ENCODE measurements at places on chromosomes 11 and 22.

DNA sequence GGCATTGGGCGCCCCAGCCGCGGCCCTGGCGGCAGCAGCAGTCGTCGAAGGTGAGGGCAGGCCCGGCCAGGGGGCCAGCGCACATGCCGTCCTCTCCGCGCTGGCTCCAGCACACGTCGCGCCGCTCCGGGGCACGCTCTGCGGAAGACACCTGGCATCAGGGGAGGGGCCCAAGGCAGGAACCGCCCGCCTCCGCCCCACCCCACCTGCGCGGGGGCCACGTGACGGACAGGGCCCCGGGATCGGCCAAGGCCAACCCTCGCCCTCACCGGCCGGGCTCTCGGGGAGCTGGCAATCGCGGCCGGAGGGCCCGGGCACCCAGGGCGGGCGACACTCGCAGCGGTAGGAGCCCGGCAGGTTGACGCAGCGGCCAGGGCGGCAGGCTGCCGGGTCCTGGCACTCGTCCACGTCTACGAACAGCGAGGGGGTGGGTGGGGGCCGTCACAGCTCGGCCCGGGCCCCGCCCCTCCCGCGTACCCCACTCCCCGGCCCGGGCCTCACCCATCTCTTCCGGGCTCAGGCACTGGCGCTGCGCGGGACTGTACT, 14.9 kb downstream of the SCYL1 start:
- no peak for DNase-seq

DNA sequence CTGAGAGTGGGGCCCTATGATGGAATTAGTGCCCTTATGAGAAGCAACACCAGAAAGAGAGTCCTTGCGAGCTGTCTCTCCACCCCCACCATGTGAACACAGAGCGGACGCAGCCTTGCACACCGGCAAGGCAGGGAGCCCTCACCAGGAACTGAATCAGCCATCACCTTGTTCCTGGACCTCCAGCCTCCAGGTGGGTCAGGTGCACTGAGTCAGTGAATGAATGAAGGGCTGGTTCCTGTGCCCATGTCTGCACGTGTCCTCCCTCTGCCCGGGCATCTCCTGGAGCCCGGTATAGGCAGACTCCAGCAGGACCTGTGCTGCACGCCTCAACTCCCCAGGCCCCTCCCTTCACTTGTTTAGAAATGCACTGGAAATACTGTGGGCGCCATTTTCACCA, 54.9 kb downstream of the LINC01488 start:
- DNase-seq: no peak

DNA sequence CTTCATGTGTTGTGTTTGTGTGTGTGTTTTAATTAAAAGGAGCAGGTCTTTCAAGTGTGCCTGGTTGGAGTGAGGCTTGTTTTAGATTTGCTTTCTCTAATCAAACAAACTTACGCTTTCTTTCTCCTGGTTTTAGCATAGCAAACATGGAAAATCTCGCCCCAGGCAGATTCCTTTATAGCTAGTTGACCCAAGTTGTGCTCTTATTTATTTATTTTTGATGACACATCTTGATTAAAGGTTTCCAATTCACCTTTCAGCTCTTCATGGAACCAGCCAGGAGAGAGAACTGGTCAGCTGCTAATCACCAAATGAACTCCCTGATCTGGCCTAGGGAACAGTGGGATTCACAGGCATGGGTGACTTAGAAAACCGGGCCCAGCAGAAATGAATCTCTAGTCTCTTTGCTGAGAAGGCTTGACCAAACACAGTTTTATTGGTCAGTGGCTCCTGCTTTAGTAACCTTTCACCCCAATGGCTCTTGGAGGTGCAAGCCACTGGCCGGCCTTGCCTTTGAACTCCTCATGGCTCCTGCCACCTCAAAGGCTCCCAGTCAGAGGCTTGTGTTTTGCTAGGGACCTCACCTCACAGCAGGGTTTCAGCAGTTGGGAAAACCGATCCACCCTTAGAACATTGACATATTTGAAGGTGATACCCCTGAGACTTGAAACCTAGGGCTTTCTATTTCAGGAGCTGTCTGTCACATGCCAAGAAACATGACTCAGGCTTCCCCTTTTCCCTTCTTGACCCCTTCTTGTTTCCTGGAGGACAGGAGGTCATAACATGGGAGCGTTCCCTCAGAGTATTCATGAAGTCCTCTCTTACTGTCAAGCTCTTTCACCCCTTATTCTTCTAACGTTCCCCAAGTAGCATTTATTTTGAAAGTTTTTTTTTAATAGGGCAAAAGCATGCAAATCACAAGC, 48.8 kb downstream of the EXT2 start:
- DNase-seq: no peak

DNA sequence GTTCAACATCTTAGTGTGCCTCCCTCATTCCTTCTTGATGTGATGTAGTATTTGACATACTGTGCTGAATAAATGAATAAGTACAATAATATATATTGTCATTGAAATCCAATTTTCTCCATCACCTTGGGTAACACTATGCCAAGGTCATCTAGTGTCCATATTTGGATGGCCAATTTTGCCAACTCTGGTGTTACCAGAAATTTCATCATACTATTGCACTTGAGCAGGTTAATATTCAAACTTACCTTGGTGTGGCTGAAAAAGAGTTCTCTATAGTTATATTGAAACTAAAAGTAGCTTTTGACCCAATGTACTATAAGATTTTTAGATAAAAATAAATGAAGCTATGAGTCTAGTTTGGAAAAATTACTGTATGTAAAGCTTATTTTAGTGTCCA, 98.2 kb upstream of the SLC6A5 start:
- no peak for DNase-seq

DNA sequence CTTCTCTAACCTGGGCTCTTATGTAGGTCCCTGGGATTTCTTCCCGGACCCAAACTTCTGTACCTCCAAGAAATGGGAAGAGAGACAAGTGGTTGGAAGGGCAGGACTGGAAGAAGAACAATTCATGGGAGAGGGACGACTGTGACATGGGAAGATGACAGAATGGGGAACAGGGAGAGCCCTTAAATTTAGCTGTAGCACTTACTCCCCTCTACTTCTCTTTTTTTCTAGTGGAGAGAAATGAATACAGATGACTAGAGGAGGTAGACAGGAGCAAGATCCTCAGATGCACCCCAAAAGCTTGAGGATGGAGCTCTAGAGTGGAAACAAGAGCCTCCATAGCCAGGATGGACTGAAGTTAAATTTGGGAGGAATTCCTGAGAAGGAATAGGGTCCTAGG, 2.3 kb downstream of the RHOG start:
- DNase-seq: no peak

- no peak for DNase-seq
Measured at GRCh38 chr11:71363721-71364120, 84.5 kb downstream of the DHCR7 start.

DNA sequence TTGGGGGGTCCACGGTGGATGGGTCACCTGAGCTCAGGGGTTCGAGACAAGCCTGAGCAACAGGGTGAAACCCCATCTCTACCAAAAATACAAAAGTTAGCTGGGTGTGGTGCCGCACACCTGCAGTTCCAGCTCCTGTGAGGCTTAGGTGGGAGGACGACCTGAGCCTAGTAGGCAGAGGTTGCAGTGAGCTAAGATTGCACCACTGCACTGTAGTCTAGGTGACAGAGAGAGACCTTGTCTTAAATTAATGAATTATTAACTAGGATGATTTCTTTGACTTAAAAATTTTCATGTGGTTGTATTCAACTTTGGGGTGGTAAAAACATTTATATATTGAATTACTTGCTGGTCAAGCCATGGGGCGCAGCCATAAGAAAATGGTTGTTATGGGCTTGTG, 33.9 kb downstream of the CCDC83 start:
- DNase-seq: no peak

DNA sequence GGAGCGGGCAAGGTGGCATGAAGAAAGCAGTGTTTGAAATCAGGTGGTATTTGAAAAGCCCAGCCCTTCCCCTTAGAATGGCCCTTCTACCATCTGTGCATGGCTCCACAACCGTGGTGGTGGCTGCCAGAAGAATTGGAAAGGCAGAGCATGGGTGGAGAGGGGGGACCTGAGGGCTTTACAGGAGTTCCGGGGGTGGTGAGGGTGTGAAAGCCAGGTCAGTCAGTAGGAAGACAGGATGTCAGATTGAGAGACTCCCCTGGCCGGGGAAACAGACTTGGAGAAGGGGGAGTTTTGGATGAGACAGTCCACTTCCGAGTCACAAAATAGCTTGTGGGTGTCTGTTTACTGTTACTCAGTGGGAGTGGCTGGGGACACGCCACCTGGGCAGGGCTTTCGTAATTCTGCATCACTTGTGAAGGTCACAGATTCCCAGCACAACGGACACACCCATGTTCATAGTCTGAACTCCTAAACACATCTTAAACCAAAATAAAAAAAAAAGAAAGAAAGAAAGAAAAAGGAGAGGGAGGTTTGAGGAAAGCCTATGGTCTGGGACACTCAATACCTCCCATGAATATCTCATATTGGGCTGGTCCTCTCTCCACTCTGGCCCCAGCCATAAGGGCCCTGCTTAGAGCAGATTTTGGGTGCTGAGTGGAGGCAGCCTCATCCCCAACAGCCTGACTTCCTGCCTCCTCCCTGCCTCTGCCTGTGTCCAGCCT, 24.4 kb upstream of the SMIM35 start:
- DNase-seq: no peak

- no peak for DNase-seq
Measured at GRCh38 chr11:82676483-82677094, 57.1 kb downstream of the FAM181B start.

DNA sequence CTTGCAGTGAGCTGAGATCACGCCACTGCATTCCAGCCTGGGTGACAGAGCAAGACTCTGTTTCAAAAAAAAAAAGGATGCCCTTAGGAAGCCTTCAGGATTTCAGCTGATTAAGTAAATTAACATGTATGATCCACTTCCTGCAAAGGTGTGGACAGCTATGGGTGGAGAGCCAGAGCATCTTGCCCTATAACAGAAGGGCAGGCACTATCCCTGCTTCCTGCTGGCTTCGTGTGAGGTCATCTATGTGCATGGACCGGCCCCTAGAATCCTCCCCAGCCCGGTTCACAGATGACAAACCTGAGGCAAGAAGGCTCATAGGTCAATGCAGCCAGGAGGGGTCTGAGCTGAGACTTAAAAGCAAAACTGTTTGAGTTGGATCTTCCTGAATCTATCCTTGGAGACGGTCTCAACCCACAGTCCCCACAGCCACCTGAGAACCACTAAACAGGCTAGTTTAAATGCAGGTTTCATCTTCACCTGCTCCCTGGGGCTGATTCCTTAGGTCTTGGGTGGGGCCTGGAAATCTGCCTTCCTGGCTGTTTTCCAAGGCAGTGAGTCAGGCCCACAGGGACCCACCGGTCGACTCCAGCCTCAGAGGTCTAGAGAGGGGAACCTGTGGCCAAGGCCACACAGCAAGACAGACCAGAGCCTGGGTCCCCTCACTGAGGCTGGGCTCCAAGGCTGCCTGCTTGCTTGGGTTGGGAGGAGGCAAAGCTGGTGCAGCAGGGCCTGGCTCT, 55.2 kb upstream of the MPEG1 start:
- DNase-seq: no peak

DNA sequence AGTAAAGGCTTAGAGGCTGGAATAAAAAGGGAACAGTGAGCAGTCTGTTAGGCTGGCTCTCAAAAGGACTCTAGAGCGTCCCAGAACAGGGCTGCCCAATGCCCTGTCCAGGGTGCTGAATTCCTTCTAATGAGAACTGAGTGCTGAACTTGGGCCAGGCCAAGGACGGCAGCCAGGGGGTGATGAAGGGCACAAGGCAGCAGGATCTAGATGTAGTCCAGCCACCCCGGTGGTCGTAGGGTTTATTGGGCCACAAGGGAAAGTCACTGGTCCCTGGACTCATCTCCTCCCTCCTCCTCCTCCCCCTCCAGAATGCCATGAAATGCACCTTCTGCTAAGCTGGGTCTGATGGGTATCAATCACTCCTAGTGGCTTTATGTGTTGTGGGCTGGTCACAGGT, 19.2 kb downstream of the NPTXR start:
- peak; percentile 6 for DNase-seq

GRCh38 chr11:113942256-113942655, 32.7 kb upstream of the HTR3A start:
- DNase-seq: no peak

GRCh38 chr11:36672815-36673450, 74.9 kb upstream of the RAG2 start:
- DNase-seq: peak; percentile 39

DNA sequence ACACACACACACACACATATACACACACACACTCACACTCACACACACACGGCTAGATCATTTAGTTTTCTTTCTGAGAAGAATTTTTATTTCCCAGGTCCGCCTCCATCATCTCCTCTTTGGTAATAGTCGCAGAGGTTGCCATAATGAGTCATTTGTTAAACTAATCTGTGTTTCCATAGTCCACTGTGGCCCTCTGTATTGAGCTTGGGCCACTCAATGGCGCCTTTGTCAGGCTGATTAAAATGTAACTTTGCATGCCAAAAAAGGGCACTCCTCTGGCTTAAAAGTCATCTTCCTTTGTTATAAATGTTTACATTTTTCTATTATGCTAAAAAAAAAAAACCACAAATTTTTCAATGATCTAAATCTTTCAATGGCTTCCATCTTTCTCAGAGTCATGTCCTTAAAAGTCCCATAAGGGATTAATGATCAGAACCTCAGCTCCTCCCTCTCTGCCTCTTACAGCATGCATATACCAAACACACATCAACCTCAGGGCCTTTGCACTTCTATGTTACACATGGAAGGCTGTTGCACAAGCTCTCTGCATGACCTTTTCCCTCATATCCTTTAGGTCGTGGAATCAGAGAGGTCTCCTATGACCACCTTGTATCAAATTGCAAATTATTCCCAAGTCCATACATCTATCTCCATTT, 35.3 kb downstream of the EHF start:
- no peak for DNase-seq

- DNase-seq: no peak
Measured at GRCh38 chr11:15849257-15849656, 507.1 kb downstream of the SOX6 start.

- DNase-seq: no peak
Measured at GRCh38 chr22:33350491-33350890, 292.3 kb upstream of the SYN3 start.

GRCh38 chr11:58525037-58525614, 17.2 kb upstream of the OR5B21 start:
- DNase-seq: peak; percentile 60

- DNase-seq: no peak
Measured at GRCh38 chr22:42160830-42161696, 30.5 kb upstream of the CYP2D6 start.

GRCh38 chr11:129075757-129076156, 116.4 kb downstream of the ARHGAP32 start:
- DNase-seq: no peak

GRCh38 chr22:23243006-23243573, 62.8 kb downstream of the BCR start:
- peak; percentile 80 for DNase-seq

DNA sequence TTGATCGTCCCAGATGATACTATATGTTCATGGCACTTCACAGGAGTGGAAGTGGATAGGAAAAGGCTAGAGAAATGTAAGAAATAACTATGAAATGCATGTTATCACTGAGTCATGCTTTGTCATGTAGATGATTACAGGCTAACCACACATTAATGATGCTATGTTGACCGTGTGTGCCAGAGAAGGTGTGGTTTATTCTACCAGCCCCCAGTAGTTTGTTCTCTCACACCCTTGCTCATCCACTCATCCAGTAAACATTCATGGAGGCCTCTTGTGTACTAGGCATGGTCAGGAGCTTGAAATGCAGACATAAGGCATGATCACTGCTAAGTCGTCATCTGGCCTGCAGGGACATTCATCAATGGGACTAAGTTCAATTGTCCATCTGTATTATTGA, 153.0 kb upstream of the PITPNB start:
- DNase-seq: no peak

Data from CD4-positive, alpha-beta T cell treated with Interleukin-15 for 4 hours (primary cell).